BE2C (cell line): ENCODE measurements at places on chromosomes 7 and 10.

DNA sequence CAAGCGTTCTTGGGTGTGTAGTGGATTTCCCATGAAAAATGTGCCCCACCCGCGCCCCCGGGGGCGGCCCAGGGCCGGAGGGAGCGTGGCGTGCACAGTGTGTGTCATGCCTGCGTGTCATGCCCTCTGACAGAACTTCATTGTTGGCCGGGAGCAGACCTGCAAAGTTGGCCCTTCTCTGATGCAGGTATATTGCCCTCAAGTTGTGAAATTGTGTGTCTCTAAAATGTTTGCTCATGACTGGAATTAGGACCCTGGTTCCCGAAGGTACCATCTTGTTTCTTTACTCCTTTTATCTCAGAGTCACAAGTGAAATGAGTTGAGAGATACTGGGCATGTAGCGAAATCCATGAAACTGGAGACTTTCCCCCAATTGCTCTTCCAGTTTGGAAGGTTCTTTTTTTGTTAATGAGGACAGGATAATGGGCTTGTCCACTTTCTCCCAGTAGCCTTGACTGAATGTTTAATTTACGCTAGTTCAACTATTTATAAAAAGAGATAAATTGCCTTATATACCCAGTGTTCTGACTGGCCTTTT, 26.2 kb downstream of the ADK start:
- no peak for DNase-seq

DNA sequence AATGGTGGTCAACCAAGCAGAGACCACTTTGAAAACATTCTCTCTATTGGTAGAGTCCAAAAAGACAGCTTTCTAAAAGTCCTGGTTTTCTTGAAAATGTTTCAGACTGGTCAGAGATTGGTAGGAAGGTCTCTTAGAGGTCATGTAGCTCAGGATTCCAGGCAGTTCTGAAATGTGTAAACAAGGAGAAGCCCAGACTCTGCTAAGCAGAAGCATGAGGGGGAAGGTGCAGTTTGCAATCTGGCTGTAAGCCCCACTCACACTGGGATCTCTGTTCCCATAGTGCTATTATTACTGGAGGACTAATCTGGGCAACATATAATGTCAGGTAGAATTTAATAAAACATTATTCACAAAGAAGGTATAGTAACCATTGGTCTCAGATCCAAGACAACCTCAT, 101.1 kb downstream of the MAGI2 start:
- no peak for DNase-seq

DNA sequence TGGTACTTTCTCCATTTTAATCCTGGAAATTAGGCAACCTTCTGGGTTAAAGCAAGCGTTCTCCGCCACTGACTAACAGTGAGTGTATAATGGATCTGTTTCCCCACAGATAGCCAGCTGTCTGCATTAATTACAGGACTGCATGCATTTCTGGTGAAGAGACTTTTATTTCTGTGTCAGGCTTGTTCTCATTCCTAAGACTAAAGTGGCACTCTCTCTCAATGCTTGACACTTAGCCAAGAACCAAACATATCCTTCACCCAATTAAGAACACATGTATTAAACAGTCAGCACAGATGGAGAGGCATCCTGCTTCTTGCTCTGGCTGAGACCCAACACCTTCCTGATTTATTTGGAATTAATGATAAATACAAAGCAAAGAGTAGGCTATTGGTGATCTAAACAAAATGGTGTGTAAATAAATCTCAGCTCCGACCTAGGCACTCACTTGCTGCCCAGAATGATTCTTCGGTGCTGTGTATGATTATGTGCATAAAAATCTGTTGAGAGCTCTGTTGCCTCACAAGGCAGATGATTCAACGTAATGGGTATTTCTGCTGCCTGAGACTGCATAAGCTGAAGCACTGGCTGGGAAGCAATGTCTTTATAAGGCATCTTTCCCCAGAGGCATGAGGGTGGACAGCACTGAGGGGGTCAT, 16.8 kb downstream of the CALU start:
- DNase-seq = no peak

GRCh38 chr7:34596887-34597286, 61.1 kb upstream of the NPSR1 start:
- DNase-seq = no peak

GRCh38 chr7:98216941-98217622, 5.8 kb downstream of the BHLHA15 start:
- no peak for DNase-seq

DNA sequence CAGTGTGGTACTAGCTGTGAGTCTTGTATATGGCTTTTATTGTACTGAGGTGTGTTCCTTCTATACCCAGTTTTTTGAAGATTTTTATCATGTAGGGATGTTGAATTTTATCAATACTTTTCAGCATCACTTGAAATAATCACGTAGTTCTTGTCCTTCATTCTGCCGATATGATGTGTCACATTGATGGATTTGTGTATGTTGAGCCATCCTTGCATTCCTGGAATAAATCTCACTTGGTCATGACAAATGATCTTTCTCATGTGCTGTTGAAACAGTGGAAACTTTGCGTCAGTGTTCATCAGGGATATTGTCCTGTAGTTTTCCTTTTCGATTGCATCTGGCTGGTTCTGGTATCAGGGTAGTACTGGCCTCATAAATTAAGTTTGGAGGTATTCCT, 7.1 kb upstream of the PRKAR1B start:
- no peak for DNase-seq

- peak; percentile 9 for DNase-seq
These were observed 127.2 kb upstream of the SP4 start for GRCh38 chr7:21300692-21301091.

GRCh38 chr10:89867964-89868363, 166.6 kb downstream of the KIF20B start:
- no peak for DNase-seq

GRCh38 chr7:66306243-66306642, 101.1 kb downstream of the TPST1 start:
- DNase-seq = no peak
